Heart right ventricle (tissue), 16 donors: ENCODE measurements at places on chromosomes 7 and 10. TPM values are rescaled to one million over a fixed set of nuclear protein-coding genes. Genes with fewer than 3 reads are reported as not detected.

The PKD2L1 gene
- polyA plus RNA-seq, result not detected

The HOXA5 gene
- polyA plus RNA-seq, result not detected

The TMEM72 gene
- polyA plus RNA-seq, result not detected

The MSRB2 gene
- 230 TPM for polyA plus RNA-seq

The SKIDA1 gene
- polyA plus RNA-seq, result 0.23 TPM

The TMEM196 gene
- polyA plus RNA-seq, result not detected

The MYH16 gene
- not detected for polyA plus RNA-seq

The AGBL3 gene
- 0.88 TPM for polyA plus RNA-seq

- DNase-seq, result peak; percentile 32
These were observed 25.7 kb upstream of the LOXL4 start for GRCh38 chr10:98293550-98294269.

DNA sequence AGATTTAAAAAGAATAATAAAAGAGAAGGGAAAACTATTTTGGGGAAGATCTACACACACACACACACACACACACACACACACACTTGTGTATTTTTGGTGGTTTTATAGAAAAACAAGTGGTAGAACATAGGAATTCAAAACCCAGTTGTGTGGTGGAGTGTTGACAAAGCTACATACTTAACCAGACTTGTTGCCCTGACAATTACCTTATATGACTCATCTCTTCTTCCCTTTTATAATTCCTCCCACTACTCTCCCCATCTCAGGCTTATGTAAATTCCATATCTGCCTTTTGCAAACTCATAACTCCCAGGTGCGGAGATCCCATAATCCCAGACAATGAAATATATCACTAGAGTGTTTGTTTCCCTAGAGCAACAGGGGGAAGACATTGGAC is 873.7 kb downstream of the NXPH1 start:
- no peak for DNase-seq

- no peak for DNase-seq
These were observed 20.8 kb downstream of the SPOCK2 start for GRCh38 chr10:72067463-72068125.

GRCh38 chr10:117547016-117547715 is 4.6 kb downstream of the EMX2 start:
- no peak for DNase-seq

DNA sequence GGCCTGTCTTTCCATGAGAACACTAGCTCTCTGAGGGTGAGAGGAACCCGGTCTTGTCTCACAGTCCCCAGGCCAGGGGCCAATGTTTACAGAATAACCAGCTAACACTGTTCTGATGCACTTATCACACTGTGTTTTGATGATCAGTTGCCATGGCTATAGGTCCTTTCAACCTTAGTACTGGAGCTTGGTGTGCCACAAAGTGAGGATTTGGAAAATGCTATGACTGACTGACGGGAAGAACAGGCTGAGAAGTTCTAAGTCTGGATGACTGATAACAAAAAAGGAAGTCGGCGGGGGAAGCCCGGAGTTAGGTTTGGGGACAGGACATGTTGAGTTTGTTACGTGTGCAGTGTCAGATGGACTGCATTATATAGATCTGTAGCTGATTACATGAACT is 141.8 kb downstream of the CTTNBP2 start:
- no peak for DNase-seq

- no peak for DNase-seq
These were observed 54.6 kb downstream of the LHPP start for GRCh38 chr10:124516181-124516580.

DNA sequence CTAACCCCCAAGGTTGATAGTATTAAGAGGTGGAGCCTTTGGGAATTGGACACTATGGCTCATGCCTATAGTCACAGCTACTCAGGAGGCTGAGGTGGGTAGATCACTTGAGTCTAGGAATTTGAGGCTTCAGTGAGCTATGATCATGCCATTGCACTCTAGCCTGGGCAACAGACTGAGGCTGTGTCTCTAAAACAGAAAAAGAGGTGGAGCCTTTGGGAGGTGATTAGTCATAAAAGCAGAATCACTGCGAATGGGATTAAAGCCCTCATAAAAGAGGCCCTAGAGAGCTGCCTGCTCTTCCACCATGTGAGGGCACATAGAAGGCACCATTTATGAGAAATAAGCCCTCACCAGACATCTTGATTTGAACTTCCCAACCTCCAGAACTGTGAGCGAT is 81.9 kb downstream of the SKAP2 start:
- DNase-seq, result no peak

DNA sequence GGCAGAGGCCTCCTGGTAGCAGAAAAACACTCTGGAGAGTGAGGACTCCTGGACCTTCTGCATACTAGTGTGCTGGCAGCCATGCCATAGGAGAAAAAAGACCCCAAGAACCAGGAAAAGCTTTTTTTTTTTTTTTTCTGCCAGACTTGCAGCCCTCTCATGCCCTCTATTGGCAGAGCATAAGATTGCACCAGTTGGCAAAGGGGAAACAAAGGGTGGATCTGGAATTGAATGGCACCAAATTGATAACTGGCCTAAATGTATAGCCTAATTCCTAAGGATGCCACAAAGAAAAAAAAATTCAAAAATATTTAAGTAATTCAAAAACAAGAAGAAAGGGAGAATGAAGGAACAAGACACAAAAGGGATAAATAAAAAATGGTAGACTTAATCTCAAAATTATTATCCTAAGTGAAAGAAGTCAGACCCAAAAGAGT is 112.5 kb upstream of the GHITM start:
- DNase-seq, result no peak

- no peak for DNase-seq
These were observed 102.0 kb downstream of the STRA8 start for GRCh38 chr7:135335628-135336139.

DNA sequence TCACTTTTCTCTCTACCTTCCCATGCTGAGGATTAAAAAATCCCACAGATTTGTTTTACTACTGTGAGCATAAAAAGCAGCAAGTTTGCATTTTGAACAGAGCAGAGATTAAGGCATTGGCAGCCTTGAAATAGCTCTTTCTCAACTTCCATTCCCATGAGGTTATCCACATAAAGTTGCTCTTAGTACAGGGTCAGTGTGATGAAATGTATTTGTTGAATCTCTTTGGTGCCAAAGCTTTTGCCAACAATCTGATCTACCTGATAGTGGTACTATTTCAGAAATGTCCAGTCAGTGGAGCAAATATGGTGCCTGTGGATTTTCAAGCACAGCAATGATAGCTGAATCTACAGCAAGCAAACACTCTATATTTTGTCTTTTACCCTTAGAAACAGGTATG is 254.8 kb downstream of the INHBA start:
- no peak for DNase-seq

- DNase-seq, result no peak
These were observed 5.8 kb downstream of the MACC1 start for GRCh38 chr7:20211376-20211775.

- DNase-seq, result no peak
These were observed 136.6 kb upstream of the FAM20C start for GRCh38 chr7:55690-56248.

- DNase-seq, result no peak
These were observed 43.9 kb upstream of the GRB10 start for GRCh38 chr7:50826371-50827172.

DNA sequence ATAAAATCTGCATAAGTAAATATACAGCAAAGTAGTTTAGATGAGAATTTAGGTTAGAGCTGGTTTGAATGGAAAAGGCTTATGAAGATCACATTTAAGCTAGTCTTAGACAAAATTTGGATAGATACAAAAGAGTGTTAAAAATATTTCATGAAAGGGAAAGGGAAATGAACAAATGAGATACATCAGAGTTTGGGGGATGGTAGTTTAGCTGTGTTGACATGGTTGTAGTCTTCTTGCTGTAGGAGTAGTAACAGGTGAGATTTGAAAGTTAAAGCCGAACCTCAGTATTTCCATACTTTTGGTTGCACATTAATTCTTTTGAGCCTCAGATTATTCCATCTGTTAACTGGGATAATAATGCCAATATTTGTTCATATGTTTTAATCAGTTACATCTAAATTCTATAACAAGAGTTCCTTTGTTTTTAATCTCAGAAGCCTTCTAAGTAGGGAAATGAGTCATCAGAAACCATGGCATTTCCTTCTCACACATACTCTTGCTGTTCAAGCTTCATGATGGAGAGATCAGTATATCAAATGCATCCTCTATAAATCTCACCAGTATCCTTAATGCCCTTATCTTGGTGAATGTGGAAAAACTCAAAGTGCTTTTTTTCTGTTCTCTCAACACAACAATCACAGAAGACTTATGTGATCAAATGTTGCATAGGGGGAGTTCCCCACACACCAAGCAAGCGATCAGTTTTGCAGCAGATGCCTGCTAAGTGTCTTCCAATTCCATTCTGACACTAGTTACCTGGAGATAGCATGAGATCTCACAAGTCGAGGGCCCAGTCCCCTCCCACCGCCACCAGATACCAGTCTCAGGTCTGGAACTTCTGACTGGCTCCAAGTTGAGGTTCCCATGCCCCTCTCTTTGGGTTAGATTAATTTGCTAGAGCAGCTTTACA is 84.7 kb downstream of the MAPK8 start:
- DNase-seq, result no peak

DNA sequence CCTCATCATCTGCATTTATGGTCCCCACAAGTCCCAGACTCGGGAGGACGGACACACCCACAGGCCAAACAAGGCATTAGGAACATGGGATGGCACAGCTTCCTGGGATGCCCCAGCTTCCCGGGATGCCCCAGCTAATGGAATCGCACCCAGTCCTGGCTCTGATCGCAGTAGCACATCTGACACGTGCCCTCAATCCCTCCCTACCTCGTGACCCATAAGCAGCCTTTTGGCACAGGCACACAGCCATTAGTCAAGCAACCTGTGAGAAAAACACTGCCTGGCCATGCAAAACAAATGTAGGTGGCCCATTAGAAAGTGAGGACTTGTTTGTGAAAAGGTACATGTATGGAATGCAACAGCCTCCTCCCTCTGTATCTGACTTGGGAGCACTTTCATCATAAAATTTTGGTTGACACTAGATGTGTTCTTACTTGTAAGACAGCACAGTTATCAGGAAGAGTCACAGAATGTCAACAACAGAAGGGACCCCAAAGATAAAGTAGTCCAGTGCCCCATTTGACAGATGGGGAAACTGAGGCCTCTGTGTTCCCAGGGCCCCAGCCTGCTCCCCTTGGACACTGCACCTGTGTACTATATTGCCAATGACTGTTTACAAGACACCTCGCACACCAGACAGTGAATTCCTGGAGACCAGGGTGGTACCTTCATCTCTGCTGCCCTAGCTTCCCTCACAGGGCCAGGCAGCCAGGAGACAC is 34.4 kb downstream of the DLG5 start:
- no peak for DNase-seq

DNA sequence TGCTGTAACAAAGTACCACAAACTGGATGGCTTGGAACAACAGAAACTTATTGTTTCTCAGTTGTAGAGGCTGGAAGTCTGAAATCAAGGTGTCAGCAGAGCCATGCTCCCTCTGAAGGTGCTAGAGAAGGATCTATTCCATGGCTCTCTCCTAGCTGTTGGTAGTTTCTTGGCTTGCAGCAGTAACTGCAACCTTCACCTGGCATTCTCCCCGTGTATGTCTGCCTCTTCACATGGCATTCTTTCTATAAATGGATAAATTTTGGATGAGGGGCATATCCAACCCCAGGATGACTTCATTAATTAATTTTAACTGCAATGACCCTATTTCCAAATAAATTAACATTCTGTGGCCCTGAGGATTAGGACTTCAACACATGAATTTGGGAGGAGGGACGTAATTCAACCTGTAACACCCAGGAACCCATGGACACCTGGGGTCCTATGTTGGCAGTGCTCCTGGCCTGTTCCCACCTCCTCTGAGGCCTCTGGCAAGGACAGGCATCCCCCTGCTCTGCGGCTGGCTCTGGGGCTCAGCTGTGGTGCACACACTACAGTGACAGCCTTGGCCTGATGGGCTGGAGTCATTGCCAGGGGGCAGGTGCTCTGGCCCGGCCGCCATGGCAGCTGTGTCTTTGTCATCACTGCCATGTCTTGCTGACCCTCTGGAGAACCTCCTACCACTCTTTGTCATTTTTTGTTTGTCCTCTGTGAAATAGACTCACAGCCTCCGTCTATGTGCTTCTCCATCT is 30.8 kb downstream of the LSMEM1 start:
- DNase-seq, result no peak
